Activated CD4-positive, alpha-beta T cell treated with anti-CD3 and anti-CD28 coated beads for 24 hours (primary cell): ENCODE measurements at places on chromosomes 3 and 15.

DNA sequence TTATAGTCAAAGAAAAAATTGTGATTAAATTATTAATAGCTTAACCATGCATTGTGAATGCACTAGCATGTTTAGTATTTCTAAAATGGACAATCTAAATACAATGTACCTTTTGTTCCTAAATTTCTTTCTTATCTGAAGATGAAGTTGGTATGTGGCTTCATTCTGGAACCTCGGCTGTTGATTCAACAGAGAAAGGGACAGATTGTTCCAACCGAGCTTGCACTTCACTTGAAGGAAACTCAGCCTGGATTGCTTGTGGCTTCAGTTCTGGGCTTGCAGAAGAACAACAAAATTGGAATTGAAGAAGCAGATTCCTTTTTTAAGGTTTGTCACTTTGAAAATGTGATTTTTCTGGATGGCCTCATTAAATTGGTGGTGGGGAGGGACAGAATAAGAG lies 32.6 kb downstream of the HPS3 start:
- no peak for DNase-seq

GRCh38 chr3:94349310-94349878 lies 286.5 kb downstream of the NSUN3 start:
- DNase-seq: no peak

GRCh38 chr15:59197454-59197853 lies 9.2 kb upstream of the LDHAL6B start:
- DNase-seq: no peak

- DNase-seq: no peak
Measured at GRCh38 chr15:57565311-57565710, 26.4 kb upstream of the MYZAP start.

DNA sequence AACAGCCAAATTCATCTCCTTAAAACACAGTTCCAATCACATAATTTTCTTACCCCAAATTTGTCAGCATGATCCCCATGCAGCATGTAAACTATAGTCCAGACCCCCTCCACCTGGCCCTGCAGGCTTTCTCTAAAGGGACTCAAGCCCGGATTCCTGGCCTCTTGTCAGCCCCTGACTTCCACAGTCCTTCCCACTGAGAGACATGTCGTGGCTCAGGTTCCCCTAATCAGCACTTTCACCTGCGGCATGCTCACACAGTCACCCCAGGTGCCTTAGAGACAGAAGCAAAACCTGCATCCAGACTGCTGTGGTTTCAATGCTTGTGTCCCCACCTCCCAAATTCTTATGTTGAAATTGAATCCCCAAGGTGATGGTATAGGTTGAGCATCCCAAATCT lies 372.7 kb upstream of the ATP10A start:
- no peak for DNase-seq

GRCh38 chr15:38129531-38130204 lies 123.0 kb upstream of the SPRED1 start:
- no peak for DNase-seq

DNA sequence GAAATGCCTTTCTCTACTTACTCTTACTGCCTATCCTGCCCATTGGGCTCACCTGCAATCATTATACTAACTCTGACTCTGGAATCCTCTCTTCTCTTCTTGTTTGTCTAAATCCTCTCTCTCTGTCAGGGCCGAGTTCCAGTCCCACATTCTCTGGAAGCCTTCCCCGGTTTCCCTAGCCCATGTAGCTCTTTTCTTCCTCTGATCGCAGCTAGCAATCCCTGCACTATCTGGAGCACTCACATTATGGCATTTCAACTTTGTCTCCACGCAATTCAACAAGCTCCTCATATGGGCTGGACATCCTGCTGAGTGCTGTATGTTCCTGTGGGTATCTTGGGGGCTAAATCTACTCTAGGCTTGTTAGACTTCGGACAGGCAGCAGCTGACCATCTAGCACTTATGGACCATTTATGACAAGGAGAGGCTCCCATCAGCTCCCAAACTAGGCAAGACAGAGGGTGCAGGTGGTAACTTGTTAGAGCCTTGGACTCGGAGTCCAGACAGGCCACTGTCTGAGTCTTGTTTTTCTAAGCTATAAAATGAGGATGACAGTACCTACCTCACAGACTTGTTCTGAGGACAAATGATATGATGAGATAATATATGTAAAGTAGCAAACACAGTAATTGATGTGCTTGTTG lies 58.3 kb downstream of the EPHB3 start:
- DNase-seq: no peak

DNA sequence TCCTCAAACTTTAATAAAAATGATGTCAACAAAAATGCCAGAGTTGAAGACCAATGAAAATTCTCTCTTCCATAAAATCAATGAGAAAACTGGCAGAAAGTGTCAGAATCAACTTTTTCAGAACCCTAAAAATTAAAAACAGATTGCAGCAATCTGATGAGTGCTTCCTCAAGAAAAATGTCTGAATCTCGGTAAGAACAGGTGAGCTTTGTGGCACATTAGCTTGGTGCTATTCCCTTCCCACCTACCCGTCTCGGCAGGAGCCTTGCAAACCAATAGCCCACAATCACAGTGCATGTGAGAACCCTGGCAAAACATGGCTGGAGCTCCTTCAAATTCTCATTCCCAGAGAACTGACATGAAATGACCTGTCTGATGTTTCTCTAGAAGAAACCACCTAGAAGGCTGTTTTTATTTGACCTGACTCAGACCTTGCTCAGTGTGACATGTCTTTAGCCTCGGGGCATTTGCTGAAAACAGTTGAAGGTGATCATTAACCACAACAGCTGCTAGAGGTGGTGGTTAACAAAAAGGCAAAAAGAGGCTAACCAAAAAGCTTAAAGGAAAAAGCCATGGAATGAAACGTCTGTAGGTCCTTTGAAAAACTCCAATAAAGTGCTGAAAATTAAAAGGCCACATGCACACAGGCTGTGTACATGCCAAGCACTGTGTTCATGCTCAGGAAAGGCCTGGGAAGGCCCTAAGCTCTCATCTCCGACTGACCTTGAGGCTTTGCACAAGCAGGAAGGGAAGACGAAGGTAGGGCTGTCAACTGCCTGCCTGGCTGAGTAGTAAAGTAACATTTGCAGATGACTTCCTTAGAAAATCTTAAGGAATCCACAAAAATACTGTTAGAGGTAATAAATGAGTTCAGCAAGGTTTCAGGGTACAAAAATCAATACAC lies 253.0 kb upstream of the NSMCE3 start:
- DNase-seq: no peak

- no peak for DNase-seq
Measured at GRCh38 chr3:139353920-139354556, 10.2 kb downstream of the MRPS22 start.

GRCh38 chr3:111776827-111777483 lies 82.1 kb upstream of the PHLDB2 start:
- DNase-seq: no peak

GRCh38 chr3:146308682-146309081 lies 57.8 kb upstream of the PLSCR4 start:
- no peak for DNase-seq
